ENCODE measurements at places on chromosomes 1 and 21.

- no peak for DNase-seq
These were observed 21.9 kb downstream of the NCF2 start for GRCh38 chr1:183568176-183569021.

DNA sequence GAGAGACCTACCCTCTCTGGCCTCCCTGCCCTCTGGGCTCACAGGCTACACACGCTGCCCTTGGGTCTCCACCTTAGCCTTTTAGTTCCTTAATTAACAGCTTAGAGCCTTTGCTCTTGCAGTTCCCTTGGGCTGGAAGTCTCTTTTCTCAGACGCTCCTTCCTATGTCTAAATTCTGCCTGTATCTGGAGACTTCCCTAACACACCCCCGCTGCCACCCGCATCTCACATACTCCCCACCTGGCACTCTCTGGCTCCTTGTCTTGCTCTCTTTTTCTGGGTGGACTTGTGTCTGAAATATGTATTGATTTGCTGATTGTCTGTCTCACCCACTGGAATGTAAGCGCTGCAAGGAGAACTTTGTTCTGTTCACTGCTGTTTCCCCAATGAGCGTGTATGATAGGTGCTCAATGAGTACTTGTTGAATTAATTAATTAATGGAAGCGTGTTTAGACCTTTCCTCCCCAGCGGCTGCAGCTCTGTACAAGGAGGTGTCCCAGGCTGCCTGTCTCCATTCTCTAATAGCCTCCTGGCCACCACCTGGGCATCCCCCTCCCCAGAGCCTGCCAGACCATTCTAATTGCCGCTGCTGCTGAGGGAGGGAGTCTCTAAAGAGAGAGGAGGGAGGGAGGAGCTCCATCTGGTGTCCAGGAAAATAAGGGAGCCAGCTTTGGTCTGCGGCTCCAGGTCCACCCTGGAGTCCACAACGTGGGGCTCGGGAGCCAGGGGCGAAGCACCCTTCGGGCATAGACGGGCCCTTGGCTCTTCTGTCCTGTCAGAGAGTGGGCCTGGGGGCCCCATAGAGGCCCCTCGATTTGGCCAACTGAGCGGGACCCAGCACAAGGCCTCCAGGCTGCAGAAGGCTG is 95.4 kb downstream of the RNF220 start:
- no peak for DNase-seq

DNA sequence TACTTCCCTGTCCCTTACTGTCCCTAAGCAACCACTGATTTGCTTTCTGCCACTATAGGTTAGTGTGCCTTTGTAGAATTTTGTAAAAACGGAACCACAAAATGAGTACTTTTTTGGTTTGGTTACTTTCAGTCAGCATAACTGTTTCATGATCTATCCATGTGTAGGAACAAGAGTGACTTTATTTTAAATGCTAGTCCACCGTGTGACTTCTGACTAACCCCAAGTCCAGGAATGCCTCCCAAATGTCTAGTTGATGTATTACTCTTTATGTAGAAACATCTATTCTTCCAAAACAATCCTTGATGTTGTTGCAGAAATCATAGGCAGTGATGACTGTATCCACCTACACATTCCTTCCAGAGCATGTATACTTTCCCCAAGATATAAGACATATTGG is 21.3 kb downstream of the ATPAF1 start:
- no peak for DNase-seq

GRCh38 chr1:230922620-230923019 is 54.3 kb upstream of the C1orf198 start:
- no peak for DNase-seq

DNA sequence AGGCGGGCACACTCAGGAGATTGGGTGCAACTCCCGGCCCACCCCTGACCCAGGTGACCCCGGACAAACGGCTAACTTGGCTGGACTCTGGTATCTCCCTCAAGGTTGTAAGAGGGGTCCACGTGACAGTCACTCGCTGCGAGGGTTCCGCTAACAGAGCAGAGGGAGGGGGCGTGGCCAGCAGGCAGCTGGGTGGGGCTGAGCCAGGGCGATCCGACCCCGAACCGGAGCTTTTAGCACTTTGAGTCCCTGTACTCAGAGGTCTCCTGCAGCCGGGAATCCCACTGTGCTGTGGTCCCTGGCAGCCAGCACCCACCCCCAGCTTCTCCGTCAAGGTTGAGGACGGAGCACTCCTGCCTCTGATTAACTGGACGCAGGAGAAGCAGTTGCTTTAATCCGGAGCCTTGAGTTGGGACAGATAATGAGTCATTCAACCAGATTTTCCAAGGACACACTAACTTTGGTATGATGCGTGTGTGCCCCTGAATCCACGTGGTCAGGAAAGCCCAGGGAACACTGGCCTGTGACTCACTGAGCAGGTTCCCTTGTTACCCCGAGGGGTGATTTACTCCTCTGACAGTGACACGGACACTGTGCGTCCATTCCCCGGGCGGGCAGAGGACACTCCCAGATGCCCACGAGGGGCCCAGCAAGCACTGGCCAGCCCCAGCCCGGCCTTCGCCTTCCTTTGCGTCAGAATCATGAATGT is 16.8 kb downstream of the TRPM2 start:
- no peak for DNase-seq

All from DMS153 (cell line).